SHP77 (cell line): ENCODE measurements at places on chromosomes 1 and 21.

GRCh38 chr1:31102501-31102950, 37.0 kb upstream of the PUM1 start:
- DNase-seq, result no peak

DNA sequence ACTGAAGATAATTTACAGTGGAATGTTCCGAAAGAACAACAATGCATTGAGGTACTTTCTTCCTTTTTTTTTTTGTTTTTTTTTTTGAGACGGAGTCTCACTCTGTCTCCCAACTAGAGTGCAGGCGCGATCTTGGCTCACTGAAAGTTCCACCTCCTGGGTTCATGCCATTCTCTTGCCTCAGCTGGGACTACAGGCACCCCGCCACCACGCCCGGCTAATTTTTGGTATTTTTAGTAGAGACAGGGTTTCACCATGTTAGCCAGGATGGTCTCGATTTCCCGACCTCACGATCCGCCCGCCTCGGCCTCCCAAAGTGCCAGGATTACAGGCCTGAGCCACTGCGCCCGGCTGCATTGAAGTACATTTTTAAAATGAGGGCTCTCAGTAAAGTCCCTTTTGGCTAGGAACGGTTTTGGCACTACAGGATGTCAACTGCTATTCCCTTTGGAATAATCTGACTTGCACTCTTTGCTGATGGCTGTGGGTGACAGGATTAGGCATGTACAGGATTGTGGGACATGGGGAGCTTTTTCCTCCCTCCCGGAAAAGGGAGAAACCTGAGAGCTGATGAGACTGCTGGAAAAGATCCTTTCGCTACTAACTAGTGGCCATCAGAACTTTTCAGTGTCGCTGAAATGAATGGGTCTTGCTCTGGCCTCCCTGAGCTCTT, 56.9 kb upstream of the EDEM3 start:
- DNase-seq, result no peak

DNA sequence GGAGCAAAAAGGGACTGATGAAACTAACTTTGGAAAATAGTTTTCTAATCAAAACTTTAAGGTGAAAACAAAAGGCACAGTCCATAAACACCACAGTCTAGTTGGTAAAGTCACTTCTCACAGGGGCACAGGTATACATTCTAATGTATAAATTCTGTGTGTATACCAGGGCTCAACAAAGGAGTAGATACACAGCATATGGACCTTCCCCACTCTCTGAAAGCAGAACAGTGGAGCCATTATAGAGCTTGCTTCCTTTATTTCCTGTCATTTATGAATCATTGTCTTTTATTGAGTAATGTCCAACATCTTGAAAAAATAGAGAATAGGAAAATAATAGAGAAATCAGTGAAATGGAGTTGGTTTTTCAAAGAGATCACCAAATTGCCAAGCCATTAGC, 746.5 kb upstream of the CHRM3 start:
- no peak for DNase-seq

DNA sequence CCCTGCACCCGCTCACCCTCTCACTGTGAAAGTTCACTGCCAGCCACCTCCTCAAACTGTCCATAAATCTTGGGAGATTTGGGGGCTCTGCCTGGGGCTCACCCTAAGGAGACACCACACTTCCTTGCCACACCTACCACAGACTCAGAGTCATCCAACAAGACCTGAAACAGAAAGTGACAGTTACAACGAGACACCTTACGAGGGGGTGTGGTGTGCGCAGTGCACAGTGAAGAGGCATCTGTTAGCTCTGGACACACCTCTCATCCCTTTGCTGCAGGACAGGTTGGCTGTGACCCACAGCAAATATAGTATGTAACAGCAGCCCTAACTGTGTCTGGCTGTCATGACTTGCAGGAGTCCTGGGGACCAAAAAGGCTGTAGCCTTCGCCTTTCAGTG, 190.2 kb downstream of the NR5A2 start:
- no peak for DNase-seq
